ENCODE measurements at places on chromosomes 2 and 18. TPM values are rescaled to one million over a fixed set of nuclear protein-coding genes. Genes with fewer than 3 reads are reported as not detected.
A peak's percentile ranks its signal among the peaks of the same experiment; 100 is the strongest.

GRCh38 chr2:184410160-184410559 lies 188.2 kb upstream of the ZNF804A start:
- no peak for DNase-seq

GRCh38 chr18:79510731-79511241 lies 115.1 kb downstream of the NFATC1 start:
- peak; percentile 48 for DNase-seq

DNA sequence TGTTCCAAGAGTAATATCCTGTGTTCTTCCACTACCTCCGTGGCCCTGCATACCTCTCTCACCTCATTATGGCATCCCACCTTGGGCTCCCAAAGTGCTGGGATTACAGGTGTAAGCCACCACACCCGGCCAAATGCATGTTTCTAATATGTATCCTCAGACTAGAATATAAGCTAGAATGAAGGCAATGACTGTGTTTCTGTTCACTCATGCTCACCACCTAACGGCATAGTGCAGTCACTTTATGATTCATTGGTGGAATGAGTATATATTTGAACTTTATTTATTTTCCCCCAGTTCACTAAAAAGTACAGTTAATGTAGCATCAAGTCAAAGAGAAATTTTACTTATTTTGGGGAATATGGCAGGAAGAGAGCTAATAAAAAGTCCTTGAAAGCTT lies 11.3 kb downstream of the PIGN start:
- no peak for DNase-seq

DNA sequence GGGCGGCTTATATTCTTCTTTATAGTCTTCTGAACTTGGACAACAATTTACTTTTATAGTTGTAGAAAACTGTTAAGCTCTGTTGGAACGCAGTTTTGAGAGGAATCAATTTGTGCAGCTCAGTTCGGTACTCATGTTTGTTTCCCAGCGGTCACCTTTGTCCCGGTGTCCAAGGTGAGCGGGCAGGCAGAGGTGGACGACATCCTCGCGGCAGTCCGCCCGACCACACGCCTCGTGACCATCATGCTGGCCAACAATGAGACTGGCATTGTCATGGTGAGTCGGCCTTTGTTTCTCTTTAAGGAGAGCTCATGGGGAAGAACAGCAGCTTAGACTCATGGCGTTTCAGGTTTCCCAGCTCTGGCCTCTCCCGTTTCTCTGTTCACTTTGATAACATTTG lies 18.6 kb upstream of the ESPNL start:
- no peak for DNase-seq

DNA sequence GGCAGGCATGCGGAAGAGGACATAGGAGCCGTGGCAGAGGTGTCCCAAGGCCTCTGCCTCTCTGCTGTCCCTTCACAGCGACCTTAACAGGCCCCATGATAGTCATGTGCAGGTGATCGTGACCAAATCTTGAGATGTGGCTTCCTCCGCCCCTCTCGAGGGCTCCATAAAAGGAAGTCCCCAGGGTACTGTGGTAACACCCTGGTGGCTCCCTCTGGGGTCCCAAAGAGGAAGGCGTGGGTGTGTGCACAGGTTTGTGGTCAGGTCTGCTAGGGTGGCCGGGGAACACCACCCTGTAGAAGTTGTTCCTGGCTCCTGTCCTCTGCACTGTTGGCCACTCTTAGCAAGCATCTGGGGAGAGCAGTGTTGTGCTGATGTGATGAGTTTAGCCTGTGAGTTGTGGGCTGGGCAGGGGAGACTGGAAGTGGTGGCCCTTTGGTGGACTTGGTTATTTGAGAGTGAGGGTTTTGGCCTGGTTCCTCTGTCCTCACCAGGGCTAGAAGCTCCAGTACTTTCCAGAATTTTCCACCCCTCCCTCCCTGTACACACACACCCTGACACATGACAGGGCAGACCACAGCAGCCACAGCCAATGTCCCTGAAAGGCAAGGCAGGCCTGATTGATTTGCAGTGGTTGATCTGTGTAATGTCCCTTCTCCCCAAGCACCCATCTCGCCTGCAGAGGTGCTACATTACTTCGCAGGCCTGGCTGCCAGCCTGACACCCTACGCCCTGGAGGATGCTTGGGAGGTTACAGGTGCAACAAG lies 68.9 kb upstream of the BOD1L2 start:
- DNase-seq, result no peak

GRCh38 chr2:65319674-65320041 lies 92.0 kb downstream of the ACTR2 start:
- DNase-seq, result no peak

DNA sequence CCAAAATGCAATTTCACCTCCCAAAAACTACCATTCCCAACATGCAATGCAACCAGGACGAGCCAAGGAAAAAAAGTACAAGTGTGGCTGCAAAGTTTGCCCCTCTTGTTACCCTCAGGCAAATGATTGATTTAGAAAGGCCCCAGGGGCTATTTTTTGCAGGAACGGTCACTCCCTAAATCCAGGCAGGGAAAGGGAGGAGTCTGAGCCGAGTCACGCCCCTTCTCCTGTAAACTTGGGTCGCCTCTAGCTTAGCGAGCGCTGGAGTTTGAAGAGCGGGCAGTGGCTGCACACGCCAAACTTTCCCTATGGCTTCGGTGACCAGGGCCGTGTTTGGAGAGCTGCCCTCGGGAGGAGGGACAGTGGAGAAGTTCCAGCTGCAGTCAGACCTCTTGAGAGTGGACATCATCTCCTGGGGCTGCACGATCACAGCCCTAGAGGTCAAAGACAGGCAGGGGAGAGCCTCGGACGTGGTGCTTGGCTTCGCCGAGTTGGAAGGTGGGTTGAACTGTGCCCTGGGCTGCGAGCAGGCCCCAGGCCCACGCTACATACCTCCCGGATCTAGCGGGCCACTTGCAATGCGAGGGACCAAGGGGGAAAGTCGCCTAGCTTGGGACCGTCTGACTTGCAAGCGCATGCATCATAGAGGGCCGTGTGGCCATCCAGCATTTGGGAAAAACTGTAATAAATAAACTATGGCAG lies at the start of gene GALM:
Gene GALM, plus strand, starts transcription at position 261 of the 702 bp plus-strand sequence. Its CDS starts 48 bp downstream, at position 309.
- peak; percentile 47 for DNase-seq

DNA sequence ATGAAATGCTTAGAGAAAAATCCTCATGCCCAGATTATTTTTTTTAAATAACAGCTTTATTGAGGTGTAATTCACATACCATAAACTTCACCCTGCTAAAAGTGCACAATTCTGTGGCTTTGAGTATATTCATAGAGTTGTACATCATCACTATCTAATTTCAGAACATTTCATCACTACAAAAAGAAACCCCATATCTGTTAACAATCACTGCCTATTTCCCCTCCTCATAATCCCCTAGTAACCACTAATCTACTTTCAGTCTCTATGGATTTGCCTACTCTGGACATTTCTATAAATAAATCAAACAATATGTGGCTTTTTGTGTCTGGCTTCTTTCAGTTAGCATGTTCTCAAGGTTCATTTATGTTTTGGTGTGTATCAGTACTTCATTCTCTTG lies 51.4 kb downstream of the OSBPL1A start:
- DNase-seq, result no peak

- DNase-seq, result no peak
Measured at GRCh38 chr18:80148326-80149199, 39.5 kb downstream of the ADNP2 start.

GRCh38 chr2:217856871-217857270 lies 145.9 kb downstream of the TNS1 start:
- DNase-seq, result no peak

DNA sequence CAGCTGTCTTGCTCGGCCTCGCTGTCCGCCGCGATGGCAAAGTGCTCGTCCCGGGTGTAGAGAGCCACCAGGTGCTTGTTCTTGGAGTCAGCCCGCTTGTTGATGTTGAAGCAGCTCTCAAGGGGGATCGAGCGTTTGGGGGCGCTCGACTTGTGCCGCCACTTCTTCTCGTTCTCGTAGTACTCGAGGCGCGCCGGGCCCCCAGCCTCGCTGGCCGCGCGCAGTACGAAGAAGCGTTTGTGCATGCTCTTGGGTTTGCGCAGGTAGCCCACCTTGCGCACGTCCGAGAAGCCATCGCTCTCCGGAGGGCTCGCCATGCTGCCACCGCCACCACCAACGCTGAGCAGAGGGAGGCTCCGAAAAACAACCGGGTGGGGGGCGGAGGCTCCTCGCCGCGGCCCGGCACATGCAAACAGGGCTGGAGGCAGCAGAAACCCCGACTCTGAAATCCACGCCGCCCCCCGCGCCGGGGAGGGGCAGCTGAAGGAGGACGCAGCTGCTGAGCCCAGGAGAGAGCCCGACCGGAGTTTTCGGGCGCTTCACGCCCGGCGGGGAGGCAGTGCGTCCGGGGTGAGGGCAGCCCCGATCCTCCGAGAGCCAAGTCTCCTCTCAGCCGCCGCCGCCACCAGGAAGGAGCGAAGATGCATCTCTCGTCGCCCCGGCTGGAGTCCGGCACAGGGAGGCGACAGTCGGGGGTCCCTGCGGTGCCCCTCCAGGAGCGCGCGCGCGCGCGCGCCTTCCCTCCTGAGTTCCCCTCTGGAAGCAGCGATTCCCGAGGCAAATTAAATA lies 1.0 kb downstream of the IRS1 start:
- DNase-seq, result peak; percentile 59

SERPINB10 gene
- 0.15 TPM for total RNA-seq

TMEM37 gene
- 43.2 TPM for total RNA-seq

ANKRD30B gene
- 11.5 TPM for total RNA-seq

EEF1B2 gene
- total RNA-seq, result 359 TPM

PXDN gene
- total RNA-seq, result 42.4 TPM

All from breast epithelium (tissue), 4 donors.